ENCODE measurements at places on chromosomes 5 and 9. TPM values are rescaled to one million over a fixed set of nuclear protein-coding genes. Genes with fewer than 3 reads are reported as not detected.
A peak's percentile ranks its signal among the peaks of the same experiment; 100 is the strongest.

GRCh38 chr9:88551546-88552137, 16.7 kb downstream of the NXNL2 start:
- no peaks in the 10 kb centered on the region for H3K36me3 ChIP-seq
- H3K4me1 ChIP-seq: peaks cover 2% of the 10 kb centered on the region
- no peaks in the 10 kb centered on the region for H3K27me3 ChIP-seq
- DNase-seq: no peak

DNA sequence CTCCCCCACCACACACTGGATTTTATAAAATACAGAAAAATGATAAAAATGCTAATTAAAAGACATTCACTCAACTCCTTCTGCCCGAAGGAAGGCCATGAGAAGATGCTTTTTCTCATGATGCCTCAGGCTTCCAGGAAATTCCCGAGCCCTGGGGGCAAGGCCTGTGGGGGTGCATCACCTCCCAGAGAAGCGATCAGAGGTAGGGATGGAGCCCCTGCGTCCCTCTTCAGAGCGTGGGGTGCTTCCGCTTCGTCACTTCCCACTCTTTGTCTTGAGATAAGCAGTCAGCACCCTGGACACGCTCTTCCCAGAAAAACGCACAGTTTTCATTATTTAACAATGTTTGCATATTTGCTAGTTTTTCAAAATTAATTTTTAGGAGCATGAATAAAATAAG, 33.3 kb upstream of the SH3PXD2B start:
- no peak for DNase-seq
- H3K4me1 ChIP-seq: no peaks in the 10 kb centered on the region
- H3K36me3 ChIP-seq: no peaks in the 10 kb centered on the region
- H3K4me3 ChIP-seq: no peak overlapping the region
- no peak overlapping the region for H3K27ac ChIP-seq
- H3K27me3 ChIP-seq: no peaks in the 10 kb centered on the region

The SPATA31C1 gene
- polyA plus RNA-seq: 0.19 TPM

GRCh38 chr9:8282535-8282934, 483.0 kb upstream of the DMAC1 start:
- H3K4me3 ChIP-seq: no peak overlapping the region
- H3K4me1 ChIP-seq: no peaks in the 10 kb centered on the region
- DNase-seq: no peak
- no peak overlapping the region for H3K27ac ChIP-seq
- H3K27me3 ChIP-seq: no peaks in the 10 kb centered on the region

- no peaks in the 10 kb centered on the region for H3K36me3 ChIP-seq
- H3K27me3 ChIP-seq: no peaks in the 10 kb centered on the region
- DNase-seq: peak; percentile 87
- H3K27ac ChIP-seq: no peak overlapping the region
Observed at GRCh38 chr9:35116898-35117551, 1.4 kb upstream of the ATOSB start.

DNA sequence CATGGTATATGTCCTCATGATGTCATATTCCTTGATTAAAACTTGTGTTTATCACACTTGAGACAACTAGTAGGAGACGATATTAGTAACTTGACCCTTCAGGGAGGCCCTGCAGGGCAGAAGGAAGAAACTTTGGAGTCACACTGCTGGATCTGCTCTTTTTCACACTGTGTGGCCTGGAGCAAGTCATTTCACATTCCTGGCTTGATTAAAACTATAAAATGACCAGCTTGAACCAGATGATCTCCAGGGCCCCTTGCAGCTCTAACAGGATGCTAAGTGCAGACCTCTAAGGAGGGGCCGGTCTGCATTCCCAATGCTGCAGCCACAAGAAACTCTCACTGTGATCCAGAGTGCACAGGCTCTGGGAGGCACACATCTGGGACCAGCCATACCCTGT, 146.4 kb upstream of the ZNF366 start:
- DNase-seq: no peak
- no peaks in the 10 kb centered on the region for H3K36me3 ChIP-seq
- H3K27me3 ChIP-seq: no peaks in the 10 kb centered on the region
- H3K4me1 ChIP-seq: peaks cover 2% of the 10 kb centered on the region
- H3K4me3 ChIP-seq: no peak overlapping the region

DNA sequence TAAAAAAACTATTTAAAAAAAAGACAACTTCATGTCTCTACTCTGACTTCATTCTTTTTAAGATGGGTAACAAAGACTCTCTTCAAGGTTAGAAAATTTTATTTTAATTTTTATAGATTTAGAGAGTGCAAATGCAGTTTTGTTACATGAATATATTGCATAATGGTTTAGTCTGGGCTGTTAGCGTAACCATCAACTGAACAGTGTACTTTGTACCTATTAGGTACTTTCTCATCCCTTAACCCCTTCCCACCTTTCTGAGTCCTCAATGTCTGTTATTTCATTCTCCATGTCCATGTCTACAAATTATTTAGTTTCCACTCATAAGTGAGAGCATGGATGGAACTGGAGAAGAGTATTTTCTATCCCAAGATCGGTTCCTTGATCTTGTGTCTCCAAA, 16.8 kb downstream of the TLR4 start:
- no peak for DNase-seq
- H3K4me1 ChIP-seq: no peaks in the 10 kb centered on the region
- no peak overlapping the region for H3K4me3 ChIP-seq
- no peaks in the 10 kb centered on the region for H3K36me3 ChIP-seq
- no peaks in the 10 kb centered on the region for H3K27me3 ChIP-seq

DNA sequence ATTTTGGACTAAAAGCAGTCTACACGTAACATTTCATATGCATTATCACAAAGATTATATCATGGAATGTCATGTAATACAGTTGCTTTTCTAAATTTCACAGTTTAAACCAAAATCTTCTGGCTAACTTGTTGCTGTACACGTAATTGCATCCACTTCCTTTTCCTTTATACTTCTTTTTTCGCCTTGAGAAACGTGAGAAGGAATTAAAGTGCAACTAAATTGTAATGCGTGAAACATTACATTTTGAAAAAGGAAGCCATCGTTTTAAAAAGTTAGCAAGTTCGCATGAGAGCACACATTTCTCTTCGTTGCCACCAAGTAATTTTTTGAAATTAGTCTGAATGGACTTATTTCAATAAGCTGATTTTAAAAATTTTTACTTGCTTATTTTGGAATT, 80.0 kb downstream of the MEGF10 start:
- DNase-seq: no peak
- H3K4me3 ChIP-seq: no peak overlapping the region
- H3K4me1 ChIP-seq: no peaks in the 10 kb centered on the region
- no peaks in the 10 kb centered on the region for H3K36me3 ChIP-seq
- H3K27me3 ChIP-seq: no peaks in the 10 kb centered on the region

GRCh38 chr9:38232895-38233294, 159.6 kb upstream of the ALDH1B1 start:
- peaks cover 12% of the 10 kb centered on the region for H3K4me1 ChIP-seq
- H3K27me3 ChIP-seq: no peaks in the 10 kb centered on the region
- no peaks in the 10 kb centered on the region for H3K36me3 ChIP-seq

The SV2C gene
- 0.05 TPM for polyA plus RNA-seq

DNA sequence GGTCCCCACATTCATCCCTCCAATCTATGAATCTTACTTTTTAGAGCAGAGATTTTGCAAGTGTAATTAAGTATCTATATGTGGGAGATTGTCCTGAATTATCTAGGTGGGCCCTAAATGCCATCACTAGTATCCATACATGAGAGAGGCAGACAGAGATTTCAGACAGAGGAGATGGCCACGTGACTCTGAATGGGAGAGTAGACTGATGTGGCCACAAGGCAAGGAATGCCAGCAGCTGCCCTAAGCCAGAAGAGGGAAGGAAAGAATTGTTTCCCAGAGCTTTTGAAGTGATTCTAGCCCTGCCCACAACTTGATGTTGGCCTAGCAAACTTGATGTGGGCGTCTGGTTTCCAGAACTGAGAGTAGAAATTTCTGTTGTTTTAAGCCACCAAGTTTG, 90.1 kb upstream of the PCAT7 start:
- H3K36me3 ChIP-seq: peaks cover 6% of the 10 kb centered on the region
- no peaks in the 10 kb centered on the region for H3K4me1 ChIP-seq
- H3K4me3 ChIP-seq: no peak overlapping the region
- H3K27ac ChIP-seq: no peak overlapping the region
- no peak for DNase-seq

GRCh38 chr5:14110680-14111079, 32.5 kb upstream of the TRIO start:
- H3K27ac ChIP-seq: no peak overlapping the region
- H3K4me3 ChIP-seq: no peak overlapping the region
- H3K36me3 ChIP-seq: no peaks in the 10 kb centered on the region
- no peaks in the 10 kb centered on the region for H3K27me3 ChIP-seq

The SPAAR gene
- polyA plus RNA-seq: 0.33 TPM

The SOX30 gene
- polyA plus RNA-seq: 0.35 TPM

DNA sequence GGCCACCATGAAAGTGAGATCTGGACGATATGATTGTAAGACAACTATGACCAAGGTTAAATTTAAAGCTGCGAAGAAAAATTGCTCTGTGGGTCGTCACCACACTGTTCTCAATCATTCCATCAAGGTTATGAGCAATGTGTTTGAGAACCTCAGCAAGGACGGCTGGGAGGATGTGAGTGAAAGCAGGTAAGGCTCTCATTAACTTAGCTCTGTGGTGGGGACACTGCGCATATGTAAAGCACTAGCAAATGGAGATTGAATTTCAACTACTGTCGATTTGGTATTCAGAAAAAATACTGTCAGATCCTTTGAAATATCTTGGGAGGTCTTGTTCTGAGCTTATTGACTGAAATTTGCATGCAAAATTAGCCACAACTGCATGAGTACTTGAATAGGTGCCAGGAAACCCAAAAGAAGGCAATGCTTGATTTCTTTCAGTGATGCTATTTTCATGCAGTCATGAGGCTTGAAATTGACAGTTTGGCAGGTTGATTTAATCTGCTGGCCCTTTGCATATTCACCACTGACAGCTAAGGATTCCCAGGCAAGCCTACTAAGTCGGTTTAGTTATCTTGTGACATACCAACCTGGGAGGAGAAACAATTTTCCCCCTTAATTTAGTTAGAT, 183.9 kb upstream of the SH3GL2 start:
- peaks cover 3% of the 10 kb centered on the region for H3K4me1 ChIP-seq
- H3K27me3 ChIP-seq: no peaks in the 10 kb centered on the region
- no peak for DNase-seq
- no peaks in the 10 kb centered on the region for H3K36me3 ChIP-seq
- peak overlapping the region; percentile 71 for H3K27ac ChIP-seq

The NIPAL4 gene
- polyA plus RNA-seq: 0.06 TPM

DNA sequence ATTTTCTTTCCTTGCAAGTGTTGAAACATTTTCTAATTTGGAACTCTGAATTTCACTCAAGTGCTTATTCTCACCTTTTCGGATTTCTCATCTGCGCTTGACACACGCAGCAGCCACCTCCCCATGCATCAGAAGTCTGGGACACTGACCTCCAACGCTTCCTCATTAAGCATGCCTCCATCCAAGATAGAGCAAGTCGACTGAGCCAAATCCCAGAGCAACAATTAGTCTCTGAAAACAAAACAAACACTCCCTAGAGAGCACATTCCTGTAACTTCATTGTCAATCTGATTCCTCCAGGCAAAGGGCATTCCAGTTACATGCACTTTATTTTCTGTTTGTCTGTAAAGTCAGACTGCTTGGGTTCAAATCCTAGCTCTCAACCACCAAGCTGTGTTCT, 5.7 kb downstream of the CD180 start:
- no peak for DNase-seq
- no peak overlapping the region for H3K27ac ChIP-seq
- peaks cover 2% of the 10 kb centered on the region for H3K4me1 ChIP-seq
- no peaks in the 10 kb centered on the region for H3K36me3 ChIP-seq
- H3K27me3 ChIP-seq: no peaks in the 10 kb centered on the region

The ALDH1B1 gene
- 41.6 TPM for polyA plus RNA-seq

GRCh38 chr9:89622933-89623861, 18.4 kb downstream of the GADD45G start:
- H3K27ac ChIP-seq: no peak overlapping the region
- H3K4me3 ChIP-seq: no peak overlapping the region
- H3K36me3 ChIP-seq: no peaks in the 10 kb centered on the region
- DNase-seq: no peak
- peaks cover 7% of the 10 kb centered on the region for H3K4me1 ChIP-seq

Measured in H1 (cell line).